ENCODE measurements at places on chromosomes 7 and 10.

DNA sequence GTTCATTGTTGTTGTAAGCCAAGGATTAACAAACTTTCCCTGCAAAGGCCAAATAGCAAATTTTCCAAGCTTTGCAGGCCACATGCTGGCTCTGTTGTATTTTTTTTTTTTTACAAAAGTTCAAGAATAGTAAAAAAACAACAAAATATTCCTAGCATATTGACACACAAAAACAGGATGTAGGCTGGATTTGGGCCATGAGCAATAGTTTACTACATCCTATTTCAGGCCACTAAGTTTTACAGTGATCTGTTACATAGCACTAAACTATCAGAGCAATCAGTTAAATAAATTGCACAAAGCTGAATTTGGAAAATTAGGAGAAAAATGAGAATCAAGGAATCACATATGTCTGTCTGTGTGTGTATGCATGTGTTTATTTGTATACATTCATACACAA, 491.8 kb upstream of the GHITM start:
- DNase-seq: no peak

- DNase-seq: no peak
Observed at GRCh38 chr7:127976056-127976737, 55.0 kb downstream of the LRRC4 start.

DNA sequence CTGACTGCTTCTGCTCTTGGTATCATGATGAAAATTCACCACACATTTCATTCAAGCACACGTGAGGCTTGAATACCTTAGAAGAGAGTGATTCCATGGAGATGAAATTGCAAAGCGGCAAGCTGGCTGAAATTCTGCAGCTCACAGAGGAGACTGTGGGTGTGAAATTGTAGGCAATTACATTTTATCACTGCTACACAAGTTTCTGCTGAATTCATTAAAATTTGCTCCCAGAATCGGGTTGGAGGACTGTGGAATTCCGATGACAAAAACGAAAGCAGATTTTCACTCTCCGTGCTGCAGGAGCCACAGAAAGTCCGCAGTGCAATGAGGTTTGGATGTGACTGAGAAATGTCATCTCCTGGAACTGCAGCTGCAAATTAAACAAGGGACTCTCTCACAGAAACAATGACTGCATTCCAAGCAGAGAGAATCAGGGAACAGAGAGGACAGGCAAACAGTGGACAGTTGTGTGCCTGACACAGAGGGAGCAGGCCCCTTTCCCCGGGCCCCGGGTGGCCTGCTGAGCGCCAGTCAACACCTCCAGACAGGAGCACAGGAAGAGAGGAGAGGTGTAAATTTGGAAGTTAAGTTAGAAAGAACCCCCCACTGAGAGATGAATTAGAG, 109.1 kb downstream of the C10orf90 start:
- DNase-seq: no peak

GRCh38 chr10:31650010-31650409, 278.6 kb downstream of the ARHGAP12 start:
- DNase-seq: peak; percentile 87

- peak; percentile 95 for DNase-seq
Observed at GRCh38 chr7:92641921-92642511, 51.8 kb upstream of the FAM133B start.

GRCh38 chr10:8044908-8045725, 9.4 kb upstream of the GATA3 start:
- DNase-seq: no peak

DNA sequence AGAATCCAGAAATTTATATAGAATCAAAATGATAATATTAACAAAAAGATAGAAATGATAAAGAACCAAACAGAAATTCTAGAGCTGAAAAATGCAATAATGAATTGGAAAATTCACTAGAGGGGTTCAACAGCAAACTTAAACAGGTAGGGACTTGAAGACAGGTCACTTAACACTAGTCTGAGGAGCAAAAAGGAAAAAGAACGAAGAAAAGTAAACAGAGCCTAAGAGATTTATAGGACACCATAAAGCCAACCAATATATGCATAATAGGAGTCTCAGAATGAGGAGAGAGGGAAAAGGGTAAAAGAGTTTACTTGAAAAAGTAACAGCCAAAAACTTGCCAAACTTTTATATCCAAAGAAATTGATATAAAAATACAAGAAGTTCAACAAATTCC, 44.3 kb upstream of the RET start:
- no peak for DNase-seq

DNA sequence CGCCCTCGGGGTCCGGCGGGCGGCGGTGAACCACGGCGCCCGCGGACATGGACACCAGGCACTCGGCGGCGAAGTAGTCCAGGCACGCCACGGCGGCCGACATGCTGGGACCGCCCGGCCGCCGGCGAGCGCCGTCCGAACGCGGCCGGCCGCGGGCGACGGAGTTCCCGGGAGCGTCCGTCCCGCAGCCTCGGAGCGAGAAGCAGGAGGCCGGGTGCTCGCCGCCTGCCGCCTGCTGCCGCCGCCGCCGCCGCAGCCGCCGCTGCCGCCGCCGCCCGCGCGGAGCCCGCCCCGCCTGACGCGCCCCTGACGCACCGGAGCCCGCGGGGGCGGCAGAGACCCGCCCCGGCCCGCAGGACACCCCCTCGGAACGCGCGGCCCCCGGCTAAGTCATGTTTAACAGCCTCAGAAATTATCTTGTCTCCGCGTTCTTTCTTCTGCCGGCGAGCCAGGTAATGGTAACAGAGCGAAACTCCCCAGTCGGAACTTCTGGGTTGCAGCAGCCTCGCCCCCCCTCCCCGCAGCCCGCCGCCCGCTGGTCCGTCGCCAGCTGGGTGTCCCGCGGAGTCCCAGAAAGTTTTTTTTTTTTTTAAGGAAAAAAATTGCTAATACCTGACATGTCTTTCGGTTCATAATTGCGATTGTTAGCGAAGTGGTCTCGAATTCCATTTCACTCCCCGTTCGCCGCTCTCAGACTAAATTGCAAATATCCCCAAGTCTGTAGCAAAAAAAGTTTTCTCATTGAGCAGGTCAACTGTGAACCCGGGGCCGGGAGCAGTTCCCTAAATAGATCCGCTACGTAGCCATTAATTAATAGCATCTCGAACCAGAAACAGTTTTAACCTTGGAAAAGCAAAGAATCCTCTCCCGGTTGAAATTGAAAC, at the start of gene KLF14:
TSS of gene KLF14 (minus strand) at position 277 of the 884 bp plus-strand sequence. CDS start at position 103, 174 bp downstream.
- DNase-seq: peak; percentile 36

DNA sequence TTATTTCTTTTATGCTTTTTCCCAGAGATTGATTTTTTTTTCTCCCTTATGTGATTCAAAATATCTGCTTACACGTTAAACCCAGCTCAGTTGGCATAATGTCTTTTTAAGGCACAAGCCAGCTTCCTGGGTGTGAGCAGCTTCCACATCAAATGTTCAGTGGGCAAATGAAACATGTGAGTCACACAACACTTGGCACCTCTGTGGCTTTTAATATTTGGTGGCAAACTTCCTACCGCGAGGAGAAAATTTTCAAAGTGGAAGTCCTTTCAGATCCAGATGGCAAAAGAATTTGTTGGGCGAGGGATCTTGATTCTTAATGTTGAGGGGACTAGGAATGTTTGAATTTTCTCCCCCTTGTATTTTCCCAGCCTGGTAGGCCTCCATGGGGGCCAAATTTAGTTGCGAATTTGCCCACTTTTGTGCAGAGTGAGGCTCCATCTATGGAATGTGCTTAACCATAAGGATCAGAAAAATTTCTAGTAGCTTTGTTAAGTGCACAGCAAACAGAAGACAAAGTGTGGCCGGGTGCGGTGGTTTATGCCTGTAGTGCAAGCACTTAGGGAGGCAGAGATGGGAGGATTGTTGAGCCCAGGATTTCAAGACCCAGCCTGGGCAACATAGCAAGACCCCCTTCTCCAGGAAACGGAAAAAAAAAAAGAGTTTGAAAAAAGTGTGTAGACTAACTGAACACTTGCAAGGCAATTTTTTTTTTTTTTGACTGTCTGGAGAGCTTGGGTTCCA, 31.0 kb downstream of the CUX1 start:
- no peak for DNase-seq

DNA sequence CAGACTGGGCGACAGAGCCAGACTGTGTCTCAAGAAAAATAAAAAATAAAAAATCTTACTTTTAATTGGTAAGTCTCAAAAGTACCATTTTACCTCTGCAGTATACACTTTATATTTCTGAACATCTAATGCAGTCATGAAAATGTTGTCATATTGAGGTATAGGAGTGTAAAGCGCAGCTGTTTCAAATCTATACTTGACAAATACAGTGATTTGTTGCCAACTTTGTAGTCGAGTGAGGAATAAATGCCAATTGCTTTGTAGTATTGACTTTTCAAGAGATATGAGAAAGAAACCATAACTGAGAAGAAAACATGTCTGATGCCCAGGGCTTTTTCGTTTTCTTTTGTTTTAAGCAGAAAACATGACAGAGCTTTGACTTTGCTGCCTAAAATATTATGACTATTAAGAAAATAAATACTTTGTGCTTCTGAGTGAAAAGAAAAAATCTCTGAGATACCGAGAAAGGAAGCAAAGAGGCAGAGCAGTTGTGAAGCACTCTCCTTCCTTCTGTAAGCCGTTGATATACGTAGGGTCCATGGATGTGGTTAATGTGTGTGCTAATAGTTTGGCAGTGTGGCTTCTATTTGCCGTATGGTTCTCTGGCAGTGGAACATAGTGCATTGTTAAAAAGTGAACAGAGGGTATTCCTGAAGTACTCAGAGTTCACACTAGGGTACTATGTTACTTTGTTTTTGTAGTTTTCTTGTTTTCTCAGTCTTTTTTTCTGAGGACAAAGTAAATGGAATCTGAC, 38.2 kb downstream of the AVL9 start:
- DNase-seq: no peak

GRCh38 chr10:1241322-1241890, 185.2 kb downstream of the WDR37 start:
- DNase-seq: no peak

DNA sequence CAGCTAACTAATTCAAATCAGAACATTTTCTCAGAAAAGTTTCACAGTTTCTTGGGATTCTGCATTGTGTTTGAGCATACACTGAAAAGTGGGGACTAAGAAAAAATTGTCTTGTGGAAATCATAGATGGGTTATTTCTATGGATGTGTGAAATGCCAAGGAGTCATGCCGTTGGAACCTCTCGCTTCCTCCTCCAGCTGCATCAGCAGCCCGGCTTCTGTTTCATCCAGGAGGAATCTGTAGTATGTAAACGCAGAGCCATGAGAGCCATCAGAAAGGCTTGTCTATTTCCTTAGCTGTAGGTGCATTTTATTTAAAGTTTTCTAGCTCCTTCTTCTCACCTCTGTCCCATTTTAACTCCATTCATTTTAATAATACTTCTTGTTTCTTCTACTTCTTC, 1144.1 kb downstream of the GATA3 start:
- peak; percentile 15 for DNase-seq

- no peak for DNase-seq
Observed at GRCh38 chr7:24601600-24601999, 28.3 kb downstream of the PALS2 start.

GRCh38 chr7:47087866-47088265, 494.0 kb downstream of the TNS3 start:
- DNase-seq: peak; percentile 62

- DNase-seq: no peak
Observed at GRCh38 chr7:82950436-82950835, 212.2 kb downstream of the PCLO start.

- DNase-seq: no peak
Observed at GRCh38 chr10:132279873-132280645, 27.7 kb downstream of the STK32C start.

- peak; percentile 61 for DNase-seq
Observed at GRCh38 chr7:13111230-13111629, 423.8 kb downstream of the ARL4A start.

DNA sequence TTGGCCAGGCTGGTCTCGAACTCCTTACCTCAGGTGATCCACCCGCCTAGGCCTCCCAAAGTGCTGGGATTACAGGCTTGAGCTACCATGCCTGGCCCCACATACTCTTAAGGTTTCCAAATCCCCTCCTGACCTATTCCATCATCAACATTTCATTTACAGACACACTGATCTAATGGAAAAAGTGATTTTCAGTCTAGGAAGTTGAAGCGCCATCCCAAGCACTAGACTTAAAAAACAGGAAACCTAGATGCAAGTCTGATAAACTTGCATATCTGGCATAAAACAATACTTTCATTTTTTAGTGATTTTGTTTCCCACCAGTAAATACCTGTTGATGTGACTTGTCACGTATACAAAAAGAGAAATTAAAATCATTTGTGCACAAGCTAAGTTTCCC, 44.0 kb downstream of the DNMBP start:
- no peak for DNase-seq

- DNase-seq: peak; percentile 79
Observed at GRCh38 chr7:74453322-74454011, at the start of gene GTF2IRD1. GTF2IRD1 (plus strand) TSS chr7:74453906; CDS start chr7:74508081, 54,175 bp downstream.

DNA sequence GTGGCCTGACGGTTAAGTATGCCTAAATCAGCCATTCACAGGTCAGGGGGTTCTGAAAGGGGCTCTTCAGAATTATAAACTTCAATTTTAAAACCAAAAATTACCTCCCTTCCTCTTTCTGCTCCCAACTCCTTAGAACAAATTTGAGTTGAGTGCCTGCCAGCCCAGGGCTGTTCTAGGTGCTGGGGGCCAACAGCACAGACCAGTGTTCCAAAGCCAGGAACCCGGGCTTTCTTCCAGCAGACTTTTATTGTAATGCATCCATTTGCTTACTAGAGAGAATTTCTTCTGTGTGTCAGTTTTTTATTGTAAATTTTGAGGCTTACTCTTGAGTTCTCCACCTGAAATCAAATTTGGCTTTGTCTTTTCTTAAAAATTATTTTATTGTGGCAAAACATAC, 238.5 kb downstream of the CACNB2 start:
- DNase-seq: no peak

- no peak for DNase-seq
Observed at GRCh38 chr10:70698211-70698610, 25.9 kb downstream of the ADAMTS14 start.

DNA sequence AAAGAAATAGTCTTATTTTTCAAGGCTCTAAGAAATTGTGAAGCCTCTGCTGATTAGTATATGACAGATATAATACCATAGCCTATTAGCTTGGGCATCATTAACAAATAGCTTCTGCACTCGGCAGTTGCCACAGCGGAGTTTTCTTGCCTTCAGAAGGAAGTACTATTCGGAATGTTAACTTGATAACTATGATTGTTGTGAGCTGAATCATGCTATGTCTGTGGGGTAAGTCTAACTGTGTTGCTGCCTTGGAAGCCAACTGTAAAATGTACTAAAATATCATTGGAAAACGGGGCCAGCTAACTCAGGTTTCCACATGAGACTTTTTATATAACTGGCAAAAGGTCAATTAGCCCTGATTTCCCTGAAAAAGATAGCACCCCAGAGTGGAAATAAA, 93.2 kb downstream of the TWIST1 start:
- DNase-seq: peak; percentile 71

DNA sequence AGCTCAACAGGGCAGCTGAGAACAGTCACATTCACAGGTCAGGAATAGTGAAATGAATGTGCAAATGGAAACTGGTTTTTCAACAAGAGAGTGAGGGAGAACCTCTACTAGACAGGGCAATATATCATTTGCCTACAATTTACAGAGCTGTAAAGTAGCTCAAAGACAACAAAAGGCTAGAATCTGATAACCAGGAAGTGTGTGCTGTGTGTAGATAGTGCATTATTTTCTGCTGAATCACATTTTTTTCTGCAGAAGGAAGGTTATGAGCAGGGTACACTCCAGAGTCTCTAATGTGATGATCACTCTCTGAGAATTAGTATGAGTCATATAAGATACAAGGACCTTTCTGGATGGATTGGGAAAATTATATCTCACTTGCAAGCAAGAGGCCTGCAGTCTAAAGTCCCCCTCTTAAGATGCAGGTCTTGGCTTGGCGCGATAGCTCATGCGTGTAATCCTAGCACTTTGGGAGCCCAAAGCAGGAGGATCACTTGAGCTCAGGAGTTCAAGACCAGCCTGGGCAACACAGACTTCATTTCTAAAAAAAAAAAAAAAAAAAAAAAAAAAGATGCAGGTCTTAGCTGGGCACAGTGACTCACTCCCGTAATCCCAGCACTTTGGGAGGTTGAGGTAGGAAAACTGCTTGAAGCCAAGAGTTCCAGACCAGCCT, 59.9 kb upstream of the COBL start:
- peak; percentile 5 for DNase-seq
